ENCODE measurements at places on chromosomes 12 and 14.

DNA sequence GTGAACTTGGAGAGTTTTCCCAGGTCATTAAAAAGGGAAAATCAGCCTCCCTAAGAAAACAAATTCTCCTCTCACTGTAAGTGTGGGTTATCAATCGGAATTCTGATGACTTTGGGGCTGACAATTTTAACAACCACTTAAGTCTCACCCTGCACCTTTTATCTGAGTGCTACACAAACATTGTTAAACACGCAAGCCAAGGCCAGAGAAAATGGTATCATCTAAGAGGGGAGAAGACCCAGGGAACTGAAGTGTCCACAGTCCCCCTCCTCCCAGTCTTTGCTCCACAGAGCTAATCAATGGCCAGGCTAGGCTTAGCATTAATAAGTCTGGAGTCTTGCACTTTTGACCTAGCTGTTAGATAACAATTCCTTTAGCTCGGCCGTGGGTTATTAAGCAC, 51.7 kb upstream of the TBX5 start:
- no peak for DNase-seq

GRCh38 chr14:93706360-93706955, 81.8 kb downstream of the PRIMA1 start:
- no peak for DNase-seq

- DNase-seq, result no peak
Measured at GRCh38 chr14:57480051-57480450, 13.6 kb downstream of the CCDC198 start.

GRCh38 chr12:106248312-106248845, 559 bp upstream of the CKAP4 start:
- DNase-seq, result no peak

DNA sequence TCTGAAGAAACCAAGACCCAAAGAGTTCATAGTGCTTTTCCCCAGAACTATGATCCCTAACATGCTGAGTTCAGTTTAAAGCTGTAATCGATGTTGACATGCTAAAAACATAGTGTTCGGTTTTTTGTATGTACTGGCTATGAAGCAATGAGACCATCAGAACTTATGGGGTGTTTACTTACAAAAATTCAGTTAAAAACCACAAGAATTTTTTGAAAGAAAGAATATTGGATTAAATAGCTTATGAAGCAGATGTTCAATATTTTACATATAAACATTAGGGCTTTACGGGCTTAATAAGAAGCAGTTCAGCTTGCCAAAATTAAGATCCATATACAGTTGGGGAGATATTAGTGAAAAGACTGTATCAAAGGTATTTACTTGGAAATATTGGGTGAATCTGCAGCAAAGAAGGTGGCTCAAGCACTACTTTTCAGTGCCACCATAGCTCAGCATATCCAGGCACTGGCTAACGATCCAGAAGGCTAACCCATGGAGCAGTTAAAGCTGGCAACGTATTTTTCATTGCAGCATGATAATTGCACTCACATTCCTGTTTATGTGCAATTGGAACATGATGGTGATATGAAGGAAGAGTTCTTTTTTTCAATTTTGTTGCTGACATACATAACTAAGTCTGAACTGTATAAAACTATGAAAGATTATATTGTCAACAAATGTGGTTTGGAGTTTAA, 125.9 kb downstream of the EFCAB11 start:
- no peak for DNase-seq

DNA sequence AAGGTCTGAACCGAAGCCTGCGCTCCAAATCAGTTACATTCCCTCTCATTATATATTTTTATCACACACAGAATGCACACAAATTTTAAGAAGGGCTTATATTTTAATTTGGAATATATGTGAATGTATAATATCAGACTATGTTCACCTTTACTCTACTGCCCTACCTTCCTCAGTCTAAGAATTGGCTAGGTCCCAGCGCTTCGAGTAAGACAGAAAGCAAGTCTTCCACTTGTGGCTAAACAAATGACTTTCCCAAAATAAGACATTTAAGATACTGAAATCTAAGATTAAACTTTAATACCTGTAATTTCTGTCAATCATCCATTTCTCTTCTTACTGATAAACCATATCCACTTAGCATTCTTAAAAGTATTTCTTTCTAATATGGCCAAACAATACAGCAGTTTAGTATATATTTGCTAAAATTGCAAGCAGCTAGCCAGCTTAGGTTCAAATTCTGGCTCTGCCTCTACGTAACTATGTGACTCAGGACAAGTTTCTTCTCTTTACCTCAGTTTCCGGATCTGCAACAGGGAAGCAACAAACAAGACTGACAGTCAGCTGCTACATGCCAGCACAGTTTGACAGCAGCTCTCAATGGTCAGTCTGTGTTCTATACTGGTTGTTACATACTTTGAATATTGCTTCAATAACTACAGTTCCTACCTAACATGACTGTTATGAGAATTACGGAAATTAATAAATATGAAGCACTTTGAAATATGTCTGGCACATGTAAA, 2.0 kb downstream of the INTS13 start:
- DNase-seq, result no peak

DNA sequence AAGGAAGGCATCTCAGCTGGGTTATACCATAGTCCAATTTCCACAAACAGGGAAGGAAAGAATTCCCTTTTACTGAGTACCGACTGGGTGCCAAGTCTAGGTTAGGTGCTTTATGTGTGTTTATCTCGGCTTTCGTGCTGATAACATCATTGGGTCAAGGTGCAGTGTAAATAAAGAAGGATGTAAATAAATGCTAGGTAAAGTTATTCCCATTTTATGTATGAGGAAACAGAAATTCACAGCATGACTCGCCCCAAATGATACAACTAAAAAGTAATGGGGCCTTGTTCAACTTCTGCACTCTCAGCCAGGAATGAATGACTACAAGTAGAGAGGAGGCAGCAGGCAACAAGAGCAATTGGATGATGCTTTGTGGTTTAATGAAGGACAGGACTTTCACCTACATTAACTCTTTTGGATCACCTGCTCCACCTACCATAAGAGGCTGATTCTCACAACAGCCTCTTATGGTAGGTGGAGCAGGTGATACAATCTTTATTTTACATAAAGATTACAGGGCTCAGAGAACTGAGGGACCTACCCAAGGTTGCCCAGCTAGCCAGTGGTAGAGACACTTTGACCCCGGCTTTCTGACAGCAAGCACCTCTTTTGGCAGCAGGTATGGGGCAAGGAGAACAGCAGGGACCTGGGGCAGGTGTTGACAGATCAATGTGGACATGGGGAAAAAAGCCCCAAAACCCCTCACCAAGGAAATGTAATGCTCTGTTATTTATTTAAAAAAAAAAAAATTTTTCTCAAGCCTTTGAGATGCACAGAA, 213.4 kb upstream of the NUDT4 start:
- no peak for DNase-seq
